ENCODE measurements at places on chromosomes 2 and 18.
A peak's percentile ranks its signal among the peaks of the same experiment; 100 is the strongest.

GRCh38 chr2:218005028-218005427, 2.2 kb upstream of the TNS1 start:
- DNase-seq, result peak; percentile 60

GRCh38 chr2:20465716-20466394, 19.0 kb downstream of the RHOB start:
- DNase-seq, result no peak

- no peak for DNase-seq
These were observed 19.6 kb upstream of the MC5R start for GRCh38 chr18:13804305-13804704.

DNA sequence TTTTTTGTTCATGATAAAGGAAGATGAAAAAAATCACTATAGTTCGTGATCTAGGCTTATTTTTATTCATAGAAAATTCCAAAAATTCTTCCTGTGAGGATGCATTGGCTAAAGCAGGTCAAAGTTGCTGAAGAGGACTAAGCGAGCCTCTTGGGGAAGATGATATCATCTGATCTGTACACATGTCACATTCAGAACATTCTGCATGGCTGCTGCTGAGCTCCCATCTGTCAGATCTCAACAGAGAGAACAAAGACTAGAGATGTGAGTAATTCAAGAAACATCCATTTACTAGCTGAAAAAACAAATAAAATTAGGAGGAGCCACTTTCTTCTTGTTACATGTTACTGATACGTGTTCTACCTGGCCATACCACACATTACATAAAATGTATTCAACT, 518.6 kb upstream of the FSIP2 start:
- no peak for DNase-seq

- peak; percentile 63 for DNase-seq
These were observed 65.2 kb downstream of the CCDC195 start for GRCh38 chr2:224650815-224651439.

DNA sequence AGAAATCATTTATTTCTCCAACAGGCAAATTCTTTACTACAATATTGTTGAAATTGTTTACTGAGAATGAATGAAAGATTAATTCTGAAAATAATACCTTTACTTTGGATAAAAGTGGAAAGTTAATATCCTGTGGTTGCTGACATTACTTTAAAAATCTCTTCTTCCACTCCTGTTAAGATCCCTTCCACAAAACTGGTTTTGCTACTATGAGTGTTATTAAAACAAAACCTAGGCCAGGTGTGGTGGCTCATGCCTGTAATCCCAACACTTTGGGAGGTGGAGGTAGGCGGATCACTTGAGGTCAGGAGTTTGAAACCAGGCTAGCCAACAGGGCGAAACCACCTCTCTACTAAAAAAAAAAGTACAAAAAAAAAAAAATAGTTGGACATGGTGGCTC, 123.9 kb upstream of the CCDC150 start:
- no peak for DNase-seq

- no peak for DNase-seq
These were observed 308.3 kb downstream of the MYCN start for GRCh38 chr2:16248571-16249105.

DNA sequence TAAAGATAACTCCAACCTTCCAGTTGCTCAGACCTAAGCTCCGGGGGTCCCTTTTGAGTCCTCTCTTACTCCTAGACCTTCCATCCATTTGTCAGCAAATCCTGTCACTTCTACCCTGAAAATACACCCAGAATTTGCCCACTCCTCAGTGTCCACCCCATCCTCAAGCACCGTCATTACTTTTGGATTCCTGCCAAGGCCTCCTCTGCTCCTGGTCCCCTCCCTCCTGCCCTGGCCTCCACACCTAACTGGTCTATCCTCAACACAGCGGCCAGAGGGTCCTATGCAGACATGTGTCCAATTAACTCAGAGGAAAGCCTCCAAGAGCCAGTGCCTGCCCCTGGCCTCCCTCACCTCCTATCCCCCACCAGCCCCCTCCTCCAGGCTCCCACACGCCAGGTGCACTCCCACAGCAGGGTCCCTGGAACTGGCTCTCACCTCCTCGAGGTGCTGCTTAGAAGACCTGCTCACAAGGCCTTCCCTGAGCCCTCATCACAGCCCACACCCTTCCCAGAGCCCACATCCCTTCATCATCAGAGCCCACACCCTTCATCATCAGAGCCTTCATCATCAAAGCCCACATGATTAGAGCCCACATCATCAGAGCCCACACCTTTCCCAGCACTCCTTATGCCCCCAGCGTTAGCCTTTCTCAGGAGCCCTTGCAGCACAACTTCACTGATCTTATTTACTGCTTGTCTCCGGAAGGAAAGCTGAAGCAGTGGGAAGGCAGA, 20.4 kb downstream of the FAM178B start:
- DNase-seq, result no peak

- peak; percentile 68 for DNase-seq
These were observed 97.3 kb upstream of the CREB1 start for GRCh38 chr2:207432453-207432852.

- no peak for DNase-seq
These were observed 451.0 kb downstream of the RNF144A start for GRCh38 chr2:7368211-7368610.

Measured in EH (cell line).